ENCODE measurements at places on chromosomes 1 and 21.

DNA sequence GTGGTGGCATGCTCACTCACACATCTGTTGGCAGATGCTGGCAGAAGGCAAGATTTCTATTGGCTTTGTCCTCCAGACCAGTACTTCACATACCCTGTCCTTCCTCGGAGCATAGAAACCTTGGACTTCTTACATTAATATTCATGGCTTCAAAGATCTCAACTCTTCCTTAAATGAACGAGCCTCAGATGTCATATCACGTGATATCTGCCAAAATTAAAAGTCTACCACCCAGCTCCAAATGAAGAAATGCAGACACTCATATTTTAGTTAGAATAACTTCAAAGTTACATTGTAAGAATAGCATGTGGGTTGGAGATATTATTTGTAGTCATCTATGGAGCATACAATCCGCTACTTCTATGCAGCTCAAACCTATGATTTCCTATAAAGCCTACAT lies 1994.9 kb downstream of the NCAM2 start:
- DNase-seq: no peak

DNA sequence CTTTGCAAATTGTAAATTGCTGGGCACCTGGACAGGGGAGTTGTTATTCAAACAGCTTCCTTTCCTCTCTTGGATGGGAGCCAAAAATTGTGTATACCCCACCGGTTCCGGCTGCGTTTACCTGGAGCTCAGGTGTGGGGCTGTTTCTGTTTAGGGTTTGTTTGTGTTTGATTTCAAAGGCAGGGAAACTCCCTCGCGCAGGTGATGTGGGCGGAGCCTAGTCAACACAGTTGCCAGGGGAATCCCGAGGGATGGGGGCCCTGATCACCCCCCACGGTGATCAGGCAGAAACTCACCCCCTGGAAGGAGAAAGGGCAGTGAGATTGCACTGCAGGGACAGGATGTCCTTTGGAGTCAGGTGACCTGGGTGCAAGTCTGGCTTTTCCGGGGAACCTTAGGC lies 28.3 kb downstream of the CDCP2 start:
- no peak for DNase-seq

- DNase-seq: no peak
Observed at GRCh38 chr1:6181347-6181770, 1.2 kb upstream of the CHD5 start.

DNA sequence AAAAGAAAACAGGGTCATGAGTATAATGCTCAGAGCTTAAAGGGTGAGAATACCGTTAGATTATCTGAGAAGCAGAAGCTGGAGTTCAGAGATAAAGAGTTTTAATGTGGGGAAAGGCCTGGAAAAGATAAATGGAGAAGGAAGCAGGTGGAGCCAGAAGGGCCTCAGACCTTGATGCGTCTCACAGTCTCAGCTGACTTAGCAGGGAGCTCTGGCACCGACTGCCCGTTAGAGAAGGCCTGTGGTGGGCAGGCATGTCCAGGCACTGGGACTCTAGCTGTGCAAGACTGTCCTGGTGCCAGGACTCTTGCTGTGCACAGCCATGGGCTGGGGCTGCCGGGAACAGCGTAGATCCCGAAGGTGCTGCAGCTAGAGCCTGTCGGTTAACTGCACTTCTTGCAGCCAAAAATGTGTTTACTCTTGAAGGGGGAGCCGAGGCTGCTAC lies 3.8 kb upstream of the SLAMF9 start:
- DNase-seq: no peak

DNA sequence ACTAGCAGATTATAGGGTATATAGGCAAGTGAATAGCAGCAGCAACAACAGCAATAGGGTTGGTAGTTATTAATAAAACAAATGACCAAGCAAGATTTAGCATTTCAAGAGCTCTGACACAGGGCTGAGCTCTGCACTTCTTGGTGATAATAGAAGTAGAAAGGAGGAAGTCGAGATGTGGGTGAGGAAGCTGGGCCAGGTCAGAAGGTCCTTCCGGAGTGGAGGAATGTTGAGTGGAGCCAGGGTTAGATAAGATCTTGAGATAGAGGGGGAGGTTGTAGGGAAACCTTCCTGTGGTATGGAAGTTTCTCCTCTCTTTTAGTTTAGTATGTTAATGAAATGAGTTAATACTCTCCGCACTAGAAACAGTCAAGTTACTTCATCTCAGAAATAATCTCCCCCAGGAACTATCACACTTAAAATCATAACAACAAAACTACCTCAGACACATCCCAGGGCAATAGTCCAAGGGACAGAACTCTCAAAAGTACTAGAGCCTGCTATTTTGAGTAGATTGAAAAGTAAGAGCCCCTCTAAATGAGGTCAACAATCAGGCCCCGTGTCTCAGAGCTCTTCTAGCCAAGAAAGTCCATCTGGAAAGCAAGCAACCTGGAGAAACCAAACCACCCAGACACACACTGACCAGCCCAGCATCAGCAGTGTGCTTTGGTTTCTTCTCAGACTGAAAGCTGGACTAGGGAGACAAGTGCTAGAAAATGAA lies 45.4 kb upstream of the ATP1B1 start:
- DNase-seq: no peak

GRCh38 chr1:42844592-42845140 lies 1.7 kb upstream of the ZNF691 start:
- DNase-seq: no peak

DNA sequence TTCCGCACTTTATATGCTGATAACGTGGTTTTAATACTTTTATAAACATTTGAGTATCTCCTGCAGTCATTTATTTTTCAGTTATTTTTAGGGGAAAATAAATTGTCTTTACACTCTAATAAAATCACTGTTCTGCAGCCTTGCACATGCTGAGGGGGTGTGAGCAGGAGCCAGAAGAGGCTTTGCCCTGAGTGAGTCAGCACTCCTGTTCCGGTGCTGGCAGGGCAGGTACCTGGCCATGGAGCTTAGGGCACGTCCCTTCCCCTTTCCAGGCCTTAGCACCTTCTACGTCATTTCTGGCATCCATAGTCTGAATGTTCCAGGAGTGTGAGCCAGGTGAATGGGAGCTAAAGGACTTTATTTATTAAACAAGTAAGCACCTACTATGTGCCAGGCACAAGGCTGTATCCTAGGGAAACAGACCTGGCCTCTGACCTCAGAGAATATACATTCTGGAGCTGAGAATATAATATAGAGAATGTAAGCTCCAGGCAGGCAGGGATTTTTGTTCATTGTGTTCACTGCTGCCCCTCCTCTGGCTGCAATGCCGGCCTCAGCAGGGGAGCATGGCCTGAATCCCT lies 402.9 kb downstream of the PTPRU start:
- no peak for DNase-seq

- DNase-seq: no peak
Observed at GRCh38 chr1:226903819-226904716, 33.7 kb downstream of the PSEN2 start.

GRCh38 chr1:6486433-6487011 lies 4.9 kb downstream of the PLEKHG5 start:
- DNase-seq: peak; percentile 83

DNA sequence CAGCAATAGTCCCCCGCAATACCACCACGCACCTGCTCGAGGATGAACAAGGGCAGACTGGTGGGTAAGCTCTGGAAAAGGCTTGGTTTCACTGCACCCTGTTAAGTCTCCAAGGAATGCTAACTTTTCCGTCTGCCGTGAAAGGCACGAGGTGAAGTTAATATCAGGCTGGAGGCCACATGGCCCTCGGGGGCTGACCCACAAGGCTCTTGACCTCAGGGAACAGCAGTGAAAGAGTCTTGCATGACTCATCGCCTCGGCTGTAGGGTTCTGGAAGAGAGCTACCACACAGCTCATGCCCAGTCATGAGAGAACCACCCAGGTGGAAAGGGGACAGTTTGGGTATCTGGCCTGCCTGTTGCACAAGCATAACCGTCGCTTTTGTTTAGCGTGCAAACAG lies 24.7 kb downstream of the SCCPDH start:
- no peak for DNase-seq

GRCh38 chr1:68173936-68174737 lies 58.2 kb downstream of the WLS start:
- no peak for DNase-seq

DNA sequence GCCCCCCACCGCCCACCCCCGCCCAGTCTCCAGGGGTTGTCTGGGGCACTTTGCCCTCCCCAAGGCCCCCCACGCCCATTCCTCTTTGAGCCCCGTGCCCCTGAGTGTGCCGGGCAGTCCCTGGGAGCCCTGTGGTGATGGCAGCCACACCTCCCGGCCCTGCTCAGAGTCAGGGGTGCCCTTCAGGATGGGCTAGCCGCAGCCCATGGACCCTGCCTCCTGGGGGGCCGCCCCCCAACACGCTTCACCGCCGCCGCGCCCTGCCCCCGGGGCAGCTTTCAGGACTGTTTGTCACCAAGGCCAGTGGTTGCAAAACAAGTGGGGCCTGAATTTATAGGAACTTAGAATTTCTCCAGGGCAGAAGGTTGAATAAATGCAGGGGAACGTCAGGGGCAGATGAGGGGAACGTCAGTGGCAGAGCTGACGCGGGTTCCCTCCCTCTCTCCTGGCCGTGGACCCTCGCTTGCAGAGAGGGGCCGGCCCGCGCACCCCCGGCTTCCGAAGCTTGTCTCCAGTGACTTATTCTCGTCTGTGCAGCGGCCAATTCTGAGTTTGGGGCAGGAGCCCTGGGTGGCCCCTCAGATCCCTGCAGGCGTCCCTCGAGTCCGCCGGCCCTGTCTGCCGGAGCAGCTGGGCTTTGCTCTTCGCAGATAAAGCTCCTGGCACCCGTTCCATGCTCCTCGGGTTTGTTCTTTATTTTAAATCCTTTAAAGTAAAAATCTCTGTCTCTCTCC lies 41.2 kb upstream of the ADARB1 start:
- no peak for DNase-seq

- no peak for DNase-seq
Observed at GRCh38 chr1:53625766-53626520, 113.0 kb downstream of the GLIS1 start.

GRCh38 chr1:66395202-66396061 lies 138.5 kb upstream of the SGIP1 start:
- DNase-seq: no peak

- no peak for DNase-seq
Observed at GRCh38 chr1:221635305-221635704, 106.6 kb downstream of the DUSP10 start.

- DNase-seq: no peak
Observed at GRCh38 chr1:233883671-233884070, 20.8 kb upstream of the SLC35F3 start.

- DNase-seq: no peak
Observed at GRCh38 chr1:39787468-39787867, 1.2 kb downstream of the BMP8B start.

Measured in B cell (primary cell).